ENCODE measurements at places on chromosomes 16 and 17. TPM values are rescaled to one million over a fixed set of nuclear protein-coding genes. Genes with fewer than 3 reads are reported as not detected.

DNA sequence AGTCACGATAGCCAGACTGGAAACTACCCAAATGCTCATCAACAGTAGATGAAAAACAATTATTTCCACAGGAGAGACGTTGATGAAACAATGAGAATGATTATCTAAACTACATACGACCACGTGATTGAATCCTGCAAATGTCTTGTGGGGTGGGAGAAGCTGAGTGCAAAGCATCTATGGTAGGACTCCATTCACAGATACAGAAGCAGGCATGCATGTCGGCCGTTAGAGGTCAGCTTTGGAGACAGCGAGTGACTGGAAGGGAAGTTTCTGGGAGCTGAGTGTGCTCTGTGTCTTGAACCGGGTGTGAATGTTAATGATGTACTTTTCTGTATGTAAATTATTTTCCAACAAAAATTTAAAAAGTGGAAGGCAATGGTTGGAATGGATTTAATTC, 71.5 kb upstream of the DNAJA2 start:
- DNase-seq, result no peak
- no peak overlapping the region for H3K4me3 ChIP-seq
- H3K36me3 ChIP-seq, result no peaks in the 10 kb centered on the region
- no peaks in the 10 kb centered on the region for H3K27me3 ChIP-seq
- no peak overlapping the region for H3K27ac ChIP-seq

Gene SLC13A2
- 0.05 TPM for polyA plus RNA-seq

DNA sequence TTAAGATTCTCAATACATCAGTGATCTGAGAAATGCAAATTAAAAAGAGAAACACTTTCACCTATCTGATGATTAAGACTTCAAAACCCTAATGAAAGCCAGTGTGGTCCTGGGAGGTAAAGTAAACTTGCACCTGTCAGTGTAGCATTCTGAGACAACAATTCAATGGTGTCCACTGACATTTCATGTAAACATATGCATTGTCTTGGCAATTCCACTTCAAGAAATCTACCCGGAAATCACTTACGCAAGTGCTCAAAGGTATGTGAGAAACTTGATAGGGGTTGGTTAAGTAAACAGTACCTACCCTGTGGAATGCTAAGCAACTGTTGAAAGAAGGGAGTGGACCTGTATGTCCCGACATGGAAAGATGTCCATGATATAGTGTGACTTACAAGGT, 2.1 kb downstream of the ST6GALNAC1 start:
- H3K27ac ChIP-seq, result no peak overlapping the region
- no peak overlapping the region for H3K4me3 ChIP-seq
- peaks cover 7% of the 10 kb centered on the region for H3K4me1 ChIP-seq
- H3K27me3 ChIP-seq, result no peaks in the 10 kb centered on the region
- H3K36me3 ChIP-seq, result no peaks in the 10 kb centered on the region

GRCh38 chr17:46163316-46163715, 29.9 kb downstream of the KANSL1 start:
- DNase-seq, result no peak
- H3K4me3 ChIP-seq, result no peak overlapping the region
- no peaks in the 10 kb centered on the region for H3K27me3 ChIP-seq
- no peaks in the 10 kb centered on the region for H3K36me3 ChIP-seq
- peaks cover 35% of the 10 kb centered on the region for H3K4me1 ChIP-seq

Gene TMEM208
- 209 TPM for polyA plus RNA-seq

Gene MMP28
- 7.4 TPM for polyA plus RNA-seq

DNA sequence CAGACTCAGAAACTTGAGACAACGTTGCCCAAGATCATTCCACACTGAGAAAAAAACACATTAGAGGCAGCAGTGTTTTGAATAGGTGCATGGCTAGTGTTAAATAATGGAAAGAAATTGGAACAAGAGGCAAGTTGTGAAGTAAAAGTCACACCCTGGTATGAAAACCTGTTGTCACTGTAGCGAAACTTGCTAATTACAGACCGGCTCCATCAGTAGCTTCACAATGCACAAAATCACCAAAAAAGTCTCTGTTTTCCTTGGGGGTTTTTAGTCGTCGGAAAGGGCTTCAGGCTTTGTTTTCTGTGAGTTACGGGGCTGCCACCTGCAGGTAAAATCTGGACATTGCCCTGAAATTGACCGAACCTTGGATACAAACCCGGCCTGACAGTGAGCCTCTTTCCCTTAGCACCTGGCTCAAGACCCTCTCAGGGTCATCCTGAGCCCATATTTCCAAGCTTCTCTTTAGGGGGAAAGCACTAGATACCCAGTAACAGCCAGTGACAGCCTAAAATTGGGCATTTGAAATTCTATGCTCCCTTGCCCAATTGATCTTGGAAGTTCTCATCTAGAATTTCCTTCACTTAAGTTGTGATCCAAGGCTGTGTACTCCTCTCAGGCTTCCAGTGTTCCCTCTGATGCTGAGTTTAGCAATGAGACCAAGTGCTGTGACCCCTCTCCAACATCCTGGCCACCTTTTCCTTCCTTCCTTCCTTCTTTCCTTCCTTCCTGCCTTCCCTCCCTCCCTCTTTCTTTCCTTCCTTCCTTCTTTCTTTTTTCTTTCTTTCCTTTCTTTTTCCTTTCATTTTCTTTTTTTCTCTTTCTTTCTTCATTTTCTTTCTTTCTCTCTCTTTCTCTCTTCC, 7.2 kb upstream of the GRB2 start:
- peaks cover 11% of the 10 kb centered on the region for H3K4me1 ChIP-seq
- DNase-seq, result peak; percentile 73
- H3K27me3 ChIP-seq, result no peaks in the 10 kb centered on the region
- no peak overlapping the region for H3K4me3 ChIP-seq

Gene PRAC2
- not detected for polyA plus RNA-seq

DNA sequence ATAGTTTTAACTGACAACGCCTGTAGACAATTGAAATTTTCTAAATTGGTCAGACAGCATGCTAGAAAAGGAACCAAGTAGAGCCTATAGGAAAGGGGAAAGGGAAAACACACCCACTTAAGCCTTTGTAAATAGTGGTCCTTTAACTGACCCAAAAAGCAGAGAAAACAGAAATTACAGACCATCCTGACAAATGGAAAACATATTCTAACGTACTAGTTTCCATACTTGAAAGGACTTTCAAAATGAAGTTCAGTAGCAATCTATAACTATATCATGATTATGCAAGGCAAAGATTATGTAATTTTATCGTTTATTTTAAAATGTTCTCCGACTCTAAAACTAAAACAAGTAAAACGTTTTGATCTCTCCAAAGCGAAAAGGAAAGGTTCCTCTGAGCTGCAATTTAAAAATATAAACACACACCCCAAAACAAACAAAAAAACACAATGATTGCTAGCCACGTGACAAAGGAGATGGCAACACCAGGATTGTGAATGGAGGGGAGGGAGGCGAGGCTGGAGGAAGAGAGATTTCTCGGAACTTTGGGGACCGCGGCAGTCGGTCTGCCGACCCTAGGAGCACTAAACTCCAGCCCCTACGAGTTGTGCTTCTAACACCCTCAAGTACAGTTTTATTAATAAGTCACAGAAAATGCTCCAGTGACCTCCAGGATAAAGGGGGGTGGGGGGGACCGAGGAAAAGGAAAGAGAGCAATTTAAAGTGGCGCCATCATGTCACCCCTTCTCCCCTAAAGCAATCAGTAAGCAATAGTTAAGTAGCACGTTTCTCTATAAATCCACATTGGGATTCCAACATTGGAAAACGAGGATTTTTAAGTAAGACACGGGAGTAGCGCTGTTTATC, 1.7 kb downstream of the KANSL1 start:
- H3K36me3 ChIP-seq, result no peaks in the 10 kb centered on the region
- peak overlapping the region; percentile 99 for H3K27ac ChIP-seq
- H3K4me3 ChIP-seq, result peak overlapping the region; percentile 83
- DNase-seq, result no peak

DNA sequence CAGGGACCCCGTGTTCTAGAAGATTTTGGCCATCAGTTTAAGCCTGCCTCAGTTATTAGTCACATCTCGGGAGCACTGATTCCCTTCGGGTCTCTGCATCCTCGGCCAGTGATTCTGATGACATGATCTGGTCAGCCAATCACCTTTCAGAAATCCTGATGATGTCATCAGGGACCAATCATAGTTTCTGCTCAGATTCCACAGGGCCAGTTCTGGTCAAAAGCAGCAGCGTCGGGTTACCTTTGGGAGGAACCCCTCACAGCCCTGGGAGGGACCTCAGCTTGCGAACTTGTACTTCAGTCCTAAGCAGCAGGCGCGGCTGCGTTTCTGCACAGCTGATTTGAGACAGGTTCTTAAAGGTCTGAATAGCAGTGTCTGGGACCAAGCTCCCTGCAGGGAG, 13.9 kb downstream of the KDM8 start:
- no peaks in the 10 kb centered on the region for H3K4me1 ChIP-seq
- no peaks in the 10 kb centered on the region for H3K27me3 ChIP-seq
- no peak for DNase-seq
- H3K36me3 ChIP-seq, result peaks cover 5% of the 10 kb centered on the region
- no peak overlapping the region for H3K27ac ChIP-seq

DNA sequence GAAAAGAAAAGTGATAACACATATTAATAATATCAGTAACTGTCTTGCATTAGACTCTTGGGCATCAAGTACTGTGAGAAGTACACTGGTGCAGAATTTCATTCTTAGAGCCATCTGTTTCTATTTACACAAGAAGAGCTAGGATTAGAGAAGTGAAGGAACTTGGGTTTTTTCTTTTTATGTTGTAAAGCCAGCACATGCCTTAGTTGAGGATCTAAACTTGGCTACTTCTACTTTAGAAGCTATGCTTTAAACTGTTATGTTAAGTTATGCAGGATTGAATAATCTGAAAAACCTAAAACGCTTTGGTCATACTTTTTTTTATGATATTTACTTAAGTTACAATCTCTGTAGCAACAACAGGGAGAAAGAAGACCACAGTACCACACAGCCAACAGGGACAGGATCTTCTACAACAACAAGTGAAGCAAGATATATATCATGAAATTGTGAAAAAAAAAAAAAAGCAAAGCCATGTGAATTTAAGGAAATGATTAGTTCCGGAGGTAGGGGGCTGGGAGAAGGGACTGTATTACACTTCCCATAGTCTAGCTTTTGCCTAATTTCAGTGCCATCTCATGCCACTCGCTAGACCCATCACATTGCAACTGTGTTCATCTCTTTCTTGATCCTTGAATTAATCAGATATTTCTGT, 305.1 kb upstream of the GOT2 start:
- no peak for DNase-seq
- no peaks in the 10 kb centered on the region for H3K36me3 ChIP-seq

- H3K27me3 ChIP-seq, result no peaks in the 10 kb centered on the region
- peak overlapping the region; percentile 84 for H3K4me3 ChIP-seq
These were observed 23.1 kb downstream of the DEF8 start for GRCh38 chr16:89971495-89972243.

GRCh38 chr17:2237950-2238349, 65.6 kb downstream of the SMG6 start:
- H3K27me3 ChIP-seq, result no peaks in the 10 kb centered on the region
- H3K27ac ChIP-seq, result peak overlapping the region; percentile 40
- no peak overlapping the region for H3K4me3 ChIP-seq
- peaks cover 10% of the 10 kb centered on the region for H3K4me1 ChIP-seq
- H3K36me3 ChIP-seq, result no peaks in the 10 kb centered on the region

GRCh38 chr16:53780051-53780450, 76.1 kb downstream of the FTO start:
- DNase-seq, result no peak
- H3K27ac ChIP-seq, result no peak overlapping the region
- peaks cover 22% of the 10 kb centered on the region for H3K4me1 ChIP-seq
- H3K36me3 ChIP-seq, result no peaks in the 10 kb centered on the region

Gene BIRC5
- 0.32 TPM for polyA plus RNA-seq

All from adrenal gland (tissue), 19 donors.